ENCODE measurements at places on chromosomes 7 and 10. TPM values are rescaled to one million over a fixed set of nuclear protein-coding genes. Genes with fewer than 3 reads are reported as not detected.

- no peaks in the 10 kb centered on the region for H3K4me1 ChIP-seq
- no peak for DNase-seq
- H3K27me3 ChIP-seq, result no peaks in the 10 kb centered on the region
- H3K4me3 ChIP-seq, result no peak overlapping the region
These were observed 6.1 kb upstream of the SH3PXD2A start for GRCh38 chr10:103861505-103861904.

DNA sequence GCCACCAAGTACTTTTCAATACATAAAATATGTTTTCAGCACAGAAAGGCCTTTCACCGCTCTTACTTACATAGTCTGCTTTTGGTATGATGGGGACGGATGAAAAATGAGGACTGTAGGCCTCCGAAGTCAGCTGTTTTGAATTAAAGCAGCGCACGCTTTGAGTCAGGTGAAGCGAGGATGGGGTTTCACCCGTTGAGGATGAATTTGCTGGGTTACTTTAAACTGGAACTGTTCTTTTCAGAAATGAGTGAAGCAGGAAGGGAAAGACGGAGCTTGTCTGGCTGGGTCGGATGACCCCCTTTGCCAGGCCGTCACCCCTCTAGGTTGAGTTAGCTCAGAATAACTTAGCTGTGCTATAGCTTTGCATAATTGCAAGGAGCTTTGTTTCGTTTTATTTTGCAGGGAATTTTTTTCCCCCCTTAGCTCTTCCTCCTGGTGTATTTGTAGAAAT is 40.0 kb downstream of the CUX1 start:
- peak overlapping the region; percentile 45 for H3K4me3 ChIP-seq
- peaks cover 48% of the 10 kb centered on the region for H3K4me1 ChIP-seq
- DNase-seq, result no peak
- H3K27me3 ChIP-seq, result no peaks in the 10 kb centered on the region
- H3K36me3 ChIP-seq, result no peaks in the 10 kb centered on the region

- H3K27me3 ChIP-seq, result no peaks in the 10 kb centered on the region
- H3K36me3 ChIP-seq, result no peaks in the 10 kb centered on the region
- H3K4me1 ChIP-seq, result peaks cover 9% of the 10 kb centered on the region
- no peak for DNase-seq
- H3K27ac ChIP-seq, result no peak overlapping the region
These were observed 15.8 kb upstream of the LYZL2 start for GRCh38 chr10:30645340-30645827.

GRCh38 chr7:42238709-42239366 is 1.8 kb upstream of the GLI3 start:
- H3K27me3 ChIP-seq, result no peaks in the 10 kb centered on the region
- DNase-seq, result no peak
- H3K36me3 ChIP-seq, result no peaks in the 10 kb centered on the region
- peak overlapping the region; percentile 74 for H3K27ac ChIP-seq

DNA sequence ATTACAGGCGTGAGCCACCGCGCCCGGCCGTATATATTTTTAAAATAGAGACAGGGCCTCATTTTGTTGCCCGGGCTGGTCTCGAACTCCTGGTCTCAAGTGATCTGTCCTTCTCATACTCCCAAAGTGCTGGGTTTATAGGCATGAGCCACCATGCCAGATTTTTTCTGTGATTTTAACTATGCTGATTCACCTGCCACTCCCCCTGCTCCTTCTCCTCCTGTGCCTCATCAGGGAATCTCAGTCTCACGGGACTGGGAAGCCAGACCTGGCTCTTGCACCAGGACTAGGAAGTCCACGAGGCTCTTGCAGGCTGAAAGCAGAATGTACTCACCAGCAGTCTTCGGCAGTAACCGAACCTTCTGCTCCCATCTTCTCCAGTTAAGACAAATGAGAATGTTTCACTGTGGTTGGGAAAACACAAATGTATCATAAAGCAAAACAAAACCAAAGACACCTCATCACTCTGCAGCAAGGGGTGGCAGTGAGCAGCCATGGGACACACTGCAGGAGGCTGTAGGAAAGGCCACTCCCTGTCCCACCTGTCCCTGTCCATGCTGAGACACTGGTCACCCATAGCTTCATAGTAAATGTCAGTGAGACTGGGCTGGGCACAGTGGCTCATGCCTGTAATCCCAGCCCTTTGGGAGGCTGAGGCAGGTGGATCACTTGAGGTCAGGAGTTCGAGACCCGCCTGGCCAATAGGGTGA is 78.7 kb upstream of the MKRN1 start:
- DNase-seq, result no peak
- no peak overlapping the region for H3K27ac ChIP-seq
- no peaks in the 10 kb centered on the region for H3K4me1 ChIP-seq
- H3K27me3 ChIP-seq, result no peaks in the 10 kb centered on the region
- peaks cover 6% of the 10 kb centered on the region for H3K36me3 ChIP-seq

DNA sequence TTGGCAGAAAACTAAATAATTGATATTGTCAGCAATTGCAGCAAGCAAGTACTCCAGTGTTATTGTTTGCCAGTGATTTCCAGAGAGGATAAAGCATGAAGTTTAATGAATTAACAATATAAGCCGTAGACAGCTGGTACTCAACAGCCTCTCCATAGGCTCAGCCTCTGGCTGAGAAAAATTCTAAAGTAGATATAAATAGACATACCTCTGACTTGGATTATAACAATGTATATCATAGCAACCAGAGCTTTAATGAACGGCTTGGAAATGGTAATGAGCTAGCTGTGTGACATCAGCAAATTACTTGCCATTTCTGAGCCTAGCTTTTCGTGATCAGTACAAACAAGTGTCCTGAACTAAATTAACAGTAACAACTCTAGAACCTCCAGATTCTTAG is 1055.4 kb upstream of the AUTS2 start:
- no peaks in the 10 kb centered on the region for H3K4me1 ChIP-seq
- H3K27ac ChIP-seq, result no peak overlapping the region
- no peaks in the 10 kb centered on the region for H3K36me3 ChIP-seq
- no peaks in the 10 kb centered on the region for H3K27me3 ChIP-seq

DNA sequence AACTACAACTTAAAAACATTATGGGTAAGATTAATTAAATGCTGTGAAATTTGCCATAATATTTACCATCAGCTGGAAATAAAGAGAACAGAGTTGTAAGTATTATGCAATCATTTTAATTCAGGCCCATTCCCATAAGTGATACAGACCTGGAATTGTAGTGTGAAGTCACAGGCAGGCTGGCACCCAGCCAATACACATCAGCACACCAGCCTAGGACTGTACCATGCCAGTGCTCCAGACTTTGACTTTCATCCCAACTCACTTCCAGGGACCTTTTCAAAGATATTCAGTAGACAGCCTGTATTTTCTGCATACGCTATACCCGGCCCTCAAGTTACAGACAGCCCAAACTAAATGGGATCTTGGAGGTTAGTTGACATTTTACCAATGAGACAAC is 143.3 kb downstream of the TES start:
- peaks cover 31% of the 10 kb centered on the region for H3K4me1 ChIP-seq
- H3K27me3 ChIP-seq, result no peaks in the 10 kb centered on the region
- H3K4me3 ChIP-seq, result no peak overlapping the region
- H3K36me3 ChIP-seq, result no peaks in the 10 kb centered on the region
- DNase-seq, result no peak

CHN2 gene
- total RNA-seq, result 14.4 TPM

CASD1 gene
- total RNA-seq, result 31.0 TPM

CASTOR2 gene
- total RNA-seq, result 11.9 TPM

Measured in upper lobe of right lung (tissue), 1 donor.